ENCODE measurements at places on chromosomes 16 and 17. TPM values are rescaled to one million over a fixed set of nuclear protein-coding genes. Genes with fewer than 3 reads are reported as not detected.

Gene FBXO39
- not detected for total RNA-seq

Gene NXN
- total RNA-seq, result 32.8 TPM

Gene C16orf86
- 0.81 TPM for total RNA-seq

Gene TNRC6C
- 3.2 TPM for total RNA-seq

Gene ALOX12B
- total RNA-seq, result not detected

Gene DPEP2
- not detected for total RNA-seq

Gene HAS3
- total RNA-seq, result 1.3 TPM

Gene PROCA1
- total RNA-seq, result 0.84 TPM

Gene ABCC11
- not detected for total RNA-seq

Gene ETV4
- 4.2 TPM for total RNA-seq

Gene ZNF263
- total RNA-seq, result 37.4 TPM

Gene C17orf113
- total RNA-seq, result 0.44 TPM
